ENCODE measurements at places on chromosomes 12 and 14. TPM values are rescaled to one million over a fixed set of nuclear protein-coding genes. Genes with fewer than 3 reads are reported as not detected.

The CEBPE gene
- not detected for total RNA-seq

The NEUROD4 gene
- not detected for total RNA-seq

The PGAM5 gene
- 24.2 TPM for total RNA-seq

The FOXM1 gene
- total RNA-seq: 2.2 TPM

The RFX4 gene
- not detected for total RNA-seq

The GPRC5D gene
- not detected for total RNA-seq

The TRPV4 gene
- total RNA-seq: 2.0 TPM

The SMIM41 gene
- 1.8 TPM for total RNA-seq

The TBX3 gene
- 3.5 TPM for total RNA-seq

The GLT8D2 gene
- total RNA-seq: 30.4 TPM

The PTGES3 gene
- total RNA-seq: 70.4 TPM

The TAC3 gene
- not detected for total RNA-seq

The KRT6C gene
- not detected for total RNA-seq

The LMNTD1 gene
- total RNA-seq: not detected

The CLEC1A gene
- total RNA-seq: 3.7 TPM

The RPS6KA5 gene
- total RNA-seq: 1.4 TPM

The CISTR gene
- total RNA-seq: not detected

The OLR1 gene
- total RNA-seq: 1.4 TPM

The KRT77 gene
- total RNA-seq: 0.41 TPM
